ENCODE measurements at places on chromosomes 6 and 20. TPM values are rescaled to one million over a fixed set of nuclear protein-coding genes. Genes with fewer than 3 reads are reported as not detected.

DNA sequence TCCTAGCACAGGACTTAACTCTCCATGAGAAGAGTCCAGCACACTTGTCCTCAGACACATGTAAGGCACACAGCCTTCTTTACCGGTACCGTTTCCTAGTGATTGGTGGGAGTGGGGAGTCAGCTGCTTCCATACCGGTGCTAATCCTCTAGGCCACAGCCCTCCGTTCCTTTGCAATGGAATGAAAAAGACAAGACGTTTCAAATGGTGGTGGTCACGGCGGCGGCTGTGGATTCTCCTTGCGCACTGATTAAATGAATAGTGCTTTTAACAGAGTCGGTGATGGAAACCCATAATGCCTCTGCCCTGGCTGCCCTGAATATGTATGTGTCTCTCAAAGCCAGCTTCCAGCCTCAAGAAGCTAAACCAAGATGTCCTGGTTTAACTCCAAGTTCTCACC is 34.8 kb upstream of the GABRR1 start:
- no peak for DNase-seq

GRCh38 chr20:32535953-32536823 is 48.9 kb downstream of the NOL4L start:
- DNase-seq: no peak

- DNase-seq: peak; percentile 74
Measured at GRCh38 chr6:56652231-56652630, 9.5 kb upstream of the DST start.

DNA sequence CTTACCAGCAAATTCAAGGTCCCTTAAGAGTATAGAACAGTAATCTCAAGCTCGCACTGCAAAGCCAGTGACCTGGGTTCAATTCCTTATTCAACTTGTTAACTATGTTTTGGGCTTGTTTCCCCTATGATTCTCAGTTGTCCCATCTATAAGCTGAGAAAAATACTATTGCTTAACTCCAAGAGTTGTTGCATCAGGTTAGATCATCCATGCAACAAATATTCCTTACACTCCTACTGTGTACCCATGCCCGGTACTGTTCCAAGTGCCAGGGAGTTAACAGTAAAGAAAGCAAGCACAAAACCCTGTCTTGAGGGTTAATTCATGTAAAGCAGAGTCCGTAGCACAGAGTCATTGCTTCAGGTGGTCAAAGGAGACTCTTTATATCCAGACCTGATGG is 247.3 kb downstream of the MAFB start:
- no peak for DNase-seq

- DNase-seq: no peak
Measured at GRCh38 chr20:59827138-59828056, 106.0 kb downstream of the SYCP2 start.

DNA sequence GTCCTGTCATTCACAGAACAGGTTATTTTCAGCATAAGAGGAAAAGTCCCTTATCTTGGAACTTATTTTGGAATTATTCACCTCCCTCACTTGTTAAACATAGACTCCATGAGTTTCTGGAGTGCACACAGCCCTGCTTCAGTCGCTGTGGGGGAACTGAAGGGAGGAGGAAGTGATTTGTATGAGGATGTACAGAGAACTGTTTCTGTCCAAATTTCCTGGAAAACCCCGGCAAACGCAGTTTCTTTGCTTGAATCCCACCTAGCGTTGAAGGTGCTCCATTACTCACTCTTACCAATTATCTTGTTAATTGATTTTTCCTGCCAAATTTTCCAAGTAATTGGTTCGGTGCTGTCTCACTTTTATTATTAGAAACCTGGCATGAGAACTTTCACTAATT is 78.0 kb upstream of the AGPAT4 start:
- no peak for DNase-seq

DNA sequence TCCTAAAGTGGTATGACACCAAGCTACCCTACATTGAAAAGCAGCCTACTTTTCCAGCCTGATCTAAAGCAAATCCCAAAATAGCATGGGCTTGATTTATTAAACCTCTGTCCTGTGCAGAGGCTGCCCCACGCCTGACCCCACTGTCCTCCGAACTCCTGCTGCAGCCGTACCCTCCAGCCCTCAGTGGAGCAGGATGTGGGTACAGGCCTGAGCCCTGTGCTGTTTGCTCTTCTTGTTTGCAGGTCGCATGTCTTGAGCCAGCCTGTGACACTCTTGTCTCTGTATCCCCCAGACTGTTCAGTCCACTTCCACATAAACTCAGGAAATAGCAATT is 61.2 kb downstream of the RPP40 start:
- no peak for DNase-seq

- DNase-seq: no peak
Measured at GRCh38 chr6:147546501-147547368, 38.2 kb downstream of the SAMD5 start.

DNA sequence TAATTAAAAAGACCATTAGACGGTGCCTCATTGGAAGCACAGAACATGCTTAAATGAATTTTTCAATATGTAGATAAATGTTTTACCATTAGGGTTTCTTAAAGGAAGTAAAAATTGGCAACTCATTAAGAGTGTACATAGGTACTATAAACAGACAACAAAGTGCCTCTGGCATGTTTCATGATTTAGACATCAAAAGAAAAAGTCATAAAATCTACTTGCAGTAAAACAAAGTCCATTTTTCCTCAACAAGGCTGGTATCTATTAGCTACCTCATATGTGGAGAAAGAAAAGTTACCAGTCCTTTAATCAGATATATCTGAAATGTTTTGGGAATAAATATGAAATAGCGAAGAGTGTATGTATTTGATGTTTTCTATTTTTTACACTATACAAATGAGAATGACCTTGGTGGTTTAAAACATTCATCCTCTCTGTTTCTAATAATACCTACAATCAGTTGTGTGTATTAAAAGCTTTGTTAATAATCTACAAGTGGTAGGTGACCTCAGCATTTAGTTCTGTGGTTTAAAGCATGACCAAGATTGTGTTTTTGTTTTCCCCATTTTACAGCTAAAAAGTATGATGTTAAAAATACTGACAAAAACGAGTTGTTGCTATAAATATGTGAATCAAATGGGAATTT is 87.5 kb downstream of the HDGFL1 start:
- no peak for DNase-seq

DNA sequence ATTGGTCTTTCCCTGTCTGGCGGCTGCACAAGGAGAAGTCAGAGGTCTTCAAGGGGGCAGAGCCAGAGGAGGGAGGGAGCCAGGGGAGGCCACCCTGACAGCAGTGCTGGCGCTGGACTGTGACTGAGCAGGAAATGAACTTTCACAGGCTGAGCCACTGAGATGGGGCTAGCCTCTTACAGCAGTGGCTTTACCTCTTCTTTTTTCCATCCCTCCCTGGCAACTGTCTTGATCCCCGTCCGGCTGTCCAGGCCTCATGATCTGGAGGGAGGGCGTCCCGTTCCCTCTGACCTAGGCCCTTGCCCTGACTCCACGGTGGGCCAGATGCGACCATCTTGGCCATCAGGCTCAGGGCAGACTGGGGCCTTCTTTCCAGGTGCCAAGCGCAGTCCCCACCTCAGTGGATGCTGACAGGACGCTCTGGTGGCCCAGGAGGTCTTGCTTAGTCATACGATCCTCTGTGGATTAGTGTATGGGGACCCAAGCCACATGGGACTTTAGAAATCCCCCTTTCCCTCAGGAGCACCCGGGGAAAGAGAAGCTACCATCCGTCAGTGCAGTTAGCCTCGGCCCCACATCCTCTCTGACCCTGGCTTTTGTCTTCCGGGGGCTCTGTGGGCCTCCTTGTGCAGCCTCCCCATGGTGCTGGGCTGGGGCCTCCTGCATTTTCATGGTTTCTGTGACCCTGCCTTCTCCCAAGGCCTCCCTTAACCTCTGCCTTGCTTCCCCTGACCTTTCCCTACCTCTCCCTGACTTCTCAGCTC is 57.4 kb upstream of the CCDC167 start:
- no peak for DNase-seq

ANKRD60 gene
- polyA plus RNA-seq: not detected

RHAG gene
- not detected for polyA plus RNA-seq

DYNLT2 gene
- 0.39 TPM for polyA plus RNA-seq

MTFR2 gene
- polyA plus RNA-seq: 7.8 TPM
